SHP77 treated with DMSO at 0.1 percent for 48 hours (cell line): ENCODE measurements at places on chromosomes 4 and X.

DNA sequence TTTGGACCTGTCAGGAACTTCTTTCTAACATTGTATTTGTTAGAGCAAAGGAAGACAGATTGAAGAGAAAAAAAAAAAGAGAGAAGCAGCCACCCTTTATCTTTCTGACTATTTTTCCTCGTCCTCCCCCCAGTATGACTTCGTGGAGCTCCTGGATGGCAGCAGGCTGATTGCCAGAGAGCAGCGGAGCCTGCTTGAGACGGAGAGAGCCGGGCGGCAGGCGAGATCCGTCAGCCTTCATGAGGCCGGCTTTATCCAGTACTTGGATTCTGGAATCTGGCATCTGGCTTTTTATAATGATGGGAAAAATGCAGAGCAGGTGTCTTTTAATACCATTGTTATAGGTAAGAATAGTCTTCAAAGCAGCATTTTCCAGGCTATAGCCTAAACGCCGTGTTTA lies 237.7 kb downstream of the DCTD start:
- DNase-seq = no peak

- peak; percentile 11 for DNase-seq
These were observed 200.0 kb downstream of the PPP1R2C start for GRCh38 chrX:42577936-42578470.

GRCh38 chr4:6179362-6179761 lies 21.0 kb downstream of the JAKMIP1 start:
- no peak for DNase-seq

DNA sequence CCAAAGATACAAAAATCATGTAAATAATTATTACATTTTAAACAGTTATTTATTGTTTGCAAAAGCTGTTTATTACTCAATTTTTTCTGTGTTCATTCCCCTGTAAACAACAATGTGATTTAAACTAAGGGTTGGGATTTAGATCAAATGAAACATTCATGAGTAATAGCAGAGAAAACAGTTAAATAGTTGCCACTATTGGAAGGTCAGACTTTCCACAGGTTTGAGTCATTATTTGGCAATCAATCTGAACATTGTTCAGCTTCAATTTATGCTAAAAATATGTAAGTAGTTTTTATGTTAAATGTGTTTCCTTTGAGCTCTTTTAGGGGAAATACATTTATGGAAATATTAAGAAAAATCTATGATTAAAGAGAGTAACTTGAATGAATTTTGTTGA lies 144.9 kb downstream of the STIM2 start:
- no peak for DNase-seq

DNA sequence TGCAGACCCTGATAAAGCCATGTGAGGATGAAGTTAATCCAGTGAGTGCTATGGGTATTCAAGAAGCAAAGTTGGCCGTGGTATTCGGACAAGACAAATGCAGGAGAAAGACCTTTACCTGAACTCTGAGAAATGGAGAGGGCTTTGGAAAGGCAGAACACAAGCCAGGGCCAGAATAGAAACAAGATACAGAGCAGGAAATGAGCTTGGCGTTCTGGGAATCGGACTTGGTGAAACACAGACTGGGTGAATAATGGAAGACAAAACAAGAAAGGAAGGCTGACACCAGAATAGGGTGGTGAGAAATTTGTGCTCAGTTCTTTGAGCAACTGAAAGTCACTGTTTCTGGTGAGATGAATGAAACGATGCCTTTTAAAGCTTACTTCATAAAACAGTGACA lies 83.3 kb downstream of the VEGFC start:
- no peak for DNase-seq
